Fibroblast of lung (primary cell): ENCODE measurements at places on chromosomes 3 and 15. TPM values are rescaled to one million over a fixed set of nuclear protein-coding genes. Genes with fewer than 3 reads are reported as not detected.
A peak's percentile ranks its signal among the peaks of the same experiment; 100 is the strongest.

Gene CHRNA5
- under 0.01 and 0.17 TPM in 2 replicates for total RNA-seq

Gene GHRL
- not detected in 2 replicates for total RNA-seq

Gene SERINC4
- total RNA-seq, result under 0.01 and 0.17 TPM in 2 replicates

Gene CA12
- total RNA-seq, result 41.9 and 48.4 TPM in 2 replicates

Gene LRRN1
- 0.26 and 0.33 TPM in 2 replicates for total RNA-seq

Gene MESD
- total RNA-seq, result 19.8 and 21.3 TPM in 2 replicates

Gene GRIP2
- total RNA-seq, result under 0.01 TPM in 2 replicates

Gene PLCH1
- total RNA-seq, result under 0.01 TPM in 2 replicates

Gene GABRR3
- not detected in 2 replicates for total RNA-seq

Gene ITIH1
- total RNA-seq, result not detected in 2 replicates

Gene SLC51A
- total RNA-seq, result not detected in 2 replicates

Gene DAZL
- total RNA-seq, result not detected in 2 replicates

Gene PLSCR5
- not detected in 2 replicates for total RNA-seq

Gene SKOR1
- total RNA-seq, result under 0.01 and 0.17 TPM in 2 replicates

DNA sequence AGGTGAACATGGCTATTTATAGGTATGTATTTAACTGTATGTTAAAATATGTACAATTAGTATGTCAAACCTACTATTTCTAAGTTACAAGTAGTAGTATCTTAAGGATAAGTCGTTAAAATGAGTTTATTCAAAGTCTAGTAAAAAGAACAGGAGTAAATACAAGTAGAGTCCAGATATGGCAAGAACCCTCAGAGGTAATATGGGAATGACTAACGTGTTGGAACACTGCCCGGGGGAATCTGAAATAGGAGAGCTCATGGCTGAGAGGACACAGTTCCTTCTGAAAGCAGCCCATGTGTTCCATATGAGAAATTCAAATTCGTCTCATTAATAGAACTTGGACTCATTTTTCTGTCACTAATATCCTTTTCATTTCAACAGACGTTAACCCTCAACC, 158.8 kb downstream of the CLSTN2 start:
- DNase-seq, result peak; percentile 48

GRCh38 chr3:52143616-52144015, 10.6 kb downstream of the POC1A start:
- DNase-seq, result no peak

- DNase-seq, result no peak
Observed at GRCh38 chr15:101264911-101265641, 12.2 kb downstream of the SELENOS start.

DNA sequence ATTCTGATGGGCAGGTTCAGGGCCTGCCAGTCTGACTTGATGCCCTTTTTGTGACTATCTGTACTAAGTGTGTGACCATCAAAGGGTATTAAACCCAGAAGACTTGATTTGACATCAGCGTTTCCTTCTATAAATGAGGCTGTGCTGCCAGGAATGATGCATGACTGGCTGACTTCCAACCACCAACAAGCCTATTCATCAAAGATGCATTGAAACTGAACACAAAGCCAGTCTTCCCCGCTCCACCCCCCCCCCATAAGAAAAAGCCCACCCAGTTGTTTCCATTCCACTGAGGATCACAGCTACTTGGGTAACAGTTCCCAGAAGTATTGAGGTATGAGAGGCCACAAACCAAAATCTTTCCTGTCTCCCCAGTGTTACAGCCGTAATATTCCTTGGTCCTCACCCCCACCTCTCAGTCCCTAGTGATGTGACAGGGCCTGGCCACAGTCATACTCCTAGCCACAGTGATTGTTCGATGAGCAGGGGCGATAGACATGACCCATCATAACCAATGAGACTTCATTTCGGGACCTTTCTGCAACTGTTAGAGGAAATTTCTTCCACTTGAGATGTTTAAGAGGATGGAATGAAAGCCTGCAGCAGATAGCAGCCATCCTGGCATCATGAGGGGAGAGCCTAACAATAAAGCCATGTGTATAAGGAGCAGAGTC, 22.6 kb downstream of the SH3BP5 start:
- DNase-seq, result peak; percentile 56

GRCh38 chr15:90376789-90377188, 11.3 kb upstream of the IQGAP1 start:
- DNase-seq, result no peak

GRCh38 chr15:25670621-25671020, 192.5 kb downstream of the ATP10A start:
- no peak for DNase-seq

- DNase-seq, result peak; percentile 18
Observed at GRCh38 chr15:100809151-100809550, 70.5 kb upstream of the ALDH1A3 start.

- no peak for DNase-seq
Observed at GRCh38 chr3:53531749-53532148, 37.3 kb downstream of the CACNA1D start.

GRCh38 chr15:65641768-65642475, 20.2 kb downstream of the SLC24A1 start:
- DNase-seq, result no peak

DNA sequence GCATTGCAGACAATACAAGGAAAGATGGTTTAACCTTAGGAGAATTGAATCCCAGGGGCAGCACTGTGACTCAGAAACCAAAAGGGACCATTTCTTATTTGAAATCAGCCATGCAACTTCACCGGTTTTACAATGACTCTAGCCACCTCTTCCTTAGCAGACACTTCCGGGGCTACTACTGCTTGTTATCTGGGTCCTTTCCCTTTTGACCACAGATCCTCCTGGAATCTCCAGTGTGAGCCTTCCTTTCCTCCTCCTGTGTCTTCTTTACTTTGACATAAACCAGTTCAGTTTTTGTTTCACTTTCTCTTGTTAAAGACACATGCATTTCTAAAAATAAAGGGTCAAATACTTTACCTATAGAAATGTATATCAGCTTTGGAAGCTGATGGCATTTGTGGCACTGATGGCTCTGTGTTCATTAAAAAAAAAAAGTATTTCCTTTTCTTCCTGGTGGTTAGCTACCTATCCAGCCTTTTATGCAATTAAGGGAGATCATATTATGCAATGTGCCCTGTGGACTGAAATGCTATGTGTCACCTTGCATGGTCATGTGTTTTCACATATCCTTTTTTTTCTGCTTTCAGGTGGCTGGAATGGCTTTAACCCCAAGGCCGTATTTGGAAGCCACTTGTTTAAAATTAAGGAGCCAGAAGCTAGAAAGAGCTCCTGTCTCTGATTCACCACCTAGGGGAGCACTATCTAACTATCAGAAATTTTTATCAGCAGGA, 296.2 kb downstream of the CHL1 start:
- no peak for DNase-seq

DNA sequence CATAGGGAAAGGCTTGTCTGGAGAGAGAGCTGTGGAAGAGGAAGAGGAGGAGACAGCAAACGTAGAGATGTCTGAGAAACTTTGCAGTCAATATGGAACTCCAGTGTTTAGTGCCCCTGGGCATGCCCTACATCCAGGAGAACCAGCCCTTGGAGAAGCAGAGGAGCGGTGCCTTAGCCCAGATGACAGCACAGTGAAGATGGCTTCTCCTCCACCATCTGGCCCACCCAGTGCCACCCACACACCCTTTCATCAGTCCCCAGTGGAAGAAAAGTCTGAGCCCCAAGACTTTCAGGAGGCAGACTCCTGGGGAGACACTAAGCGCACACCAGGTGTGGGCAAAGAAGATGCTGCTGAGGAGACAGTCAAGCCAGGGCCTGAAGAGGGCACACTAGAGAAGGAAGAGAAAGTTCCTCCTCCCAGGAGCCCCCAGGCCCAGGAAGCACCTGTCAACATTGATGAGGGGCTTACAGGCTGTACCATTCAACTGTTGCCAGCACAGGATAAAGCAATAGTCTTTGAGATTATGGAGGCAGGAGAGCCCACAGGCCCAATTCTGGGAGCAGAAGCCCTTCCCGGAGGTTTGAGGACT, 6.9 kb downstream of the MAP1A start:
- no peak for DNase-seq

DNA sequence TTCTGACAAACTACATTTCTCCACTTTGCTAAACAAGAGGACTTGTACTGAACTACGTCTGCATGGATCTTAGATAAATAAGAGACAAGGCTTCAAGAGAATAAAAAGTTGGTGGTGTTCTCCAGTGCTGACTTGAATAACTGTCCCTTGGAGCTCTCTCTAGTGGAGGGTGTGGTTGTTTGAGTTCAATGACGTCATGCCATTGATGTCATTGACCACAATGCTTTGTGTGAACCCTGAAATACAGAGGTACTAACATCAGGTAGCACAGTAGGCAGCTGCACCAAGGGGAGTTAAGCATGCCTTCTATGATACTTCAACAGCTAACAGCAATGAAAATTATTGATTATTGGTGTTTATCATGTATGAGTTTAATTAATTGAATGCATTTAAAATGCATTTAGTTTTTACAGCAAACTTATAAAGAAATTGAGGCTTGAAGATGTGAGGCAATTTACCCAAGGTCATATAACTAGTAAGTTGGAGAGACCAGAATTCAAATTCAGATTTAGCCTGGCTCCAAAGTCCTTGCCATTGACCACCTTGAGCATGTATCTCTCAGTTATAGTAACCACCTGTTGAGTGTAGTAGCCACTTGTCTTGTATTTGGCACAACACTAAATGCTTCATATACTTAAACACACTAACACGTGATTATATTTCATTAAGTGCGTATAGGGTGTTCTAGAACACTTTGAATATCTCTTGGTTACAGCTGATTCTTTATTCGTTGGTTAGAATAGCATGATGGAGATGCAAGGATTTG, 126.0 kb upstream of the ANKRD28 start:
- DNase-seq, result peak; percentile 8

DNA sequence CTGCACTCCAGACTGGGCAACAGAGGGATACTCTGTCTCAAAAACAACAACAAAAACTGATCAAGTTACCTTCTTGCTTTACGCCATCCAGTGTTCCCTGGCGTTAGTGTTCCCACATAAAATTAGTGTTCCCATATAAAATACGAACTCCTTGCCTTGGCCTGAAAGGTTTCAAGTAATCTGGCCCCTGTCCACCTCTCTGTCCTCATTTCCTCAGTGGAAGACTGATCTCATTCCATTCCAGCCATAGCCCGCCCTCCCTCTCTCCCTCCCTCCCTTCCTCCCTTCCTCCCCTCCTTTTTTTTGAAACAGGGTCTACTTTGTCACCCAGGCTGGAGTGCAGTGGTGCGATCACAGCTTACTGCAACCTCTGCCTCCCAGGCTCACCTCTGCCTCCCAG, 2.8 kb upstream of the CAND2 start:
- peak; percentile 6 for DNase-seq

DNA sequence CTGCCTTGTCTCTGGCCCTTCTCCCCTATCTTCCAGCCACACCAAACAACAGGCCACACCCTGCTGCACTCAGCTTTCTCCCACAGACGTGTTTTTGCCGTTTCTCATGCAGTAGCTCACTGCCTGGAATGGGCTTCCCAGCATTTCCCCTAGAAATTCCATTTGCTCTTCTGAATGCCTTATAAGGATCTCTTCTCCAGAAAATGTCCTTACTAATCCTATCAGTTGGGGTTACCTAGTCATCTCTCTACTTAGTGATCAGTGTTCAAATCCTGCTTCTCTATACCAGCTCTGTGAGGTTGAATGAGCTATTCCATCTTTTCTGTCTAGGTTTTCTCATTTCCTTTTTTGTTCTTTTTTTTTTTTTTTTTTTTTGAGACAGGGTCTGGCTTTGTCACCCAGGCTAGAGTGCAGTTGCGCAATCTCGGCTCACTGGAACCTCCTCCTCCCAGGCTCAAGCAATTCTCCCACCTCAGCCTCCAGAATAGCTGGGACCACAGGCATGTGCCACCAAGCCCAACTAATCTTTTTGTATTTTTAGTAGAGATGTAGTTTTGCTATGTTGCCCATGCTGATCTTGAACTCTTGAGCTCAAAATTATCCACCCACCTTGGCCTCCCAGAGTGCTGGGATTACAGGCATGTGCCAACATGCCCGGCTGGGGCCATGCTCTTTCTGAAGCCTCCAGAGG, 98.2 kb upstream of the CHD2 start:
- DNase-seq, result peak; percentile 90

DNA sequence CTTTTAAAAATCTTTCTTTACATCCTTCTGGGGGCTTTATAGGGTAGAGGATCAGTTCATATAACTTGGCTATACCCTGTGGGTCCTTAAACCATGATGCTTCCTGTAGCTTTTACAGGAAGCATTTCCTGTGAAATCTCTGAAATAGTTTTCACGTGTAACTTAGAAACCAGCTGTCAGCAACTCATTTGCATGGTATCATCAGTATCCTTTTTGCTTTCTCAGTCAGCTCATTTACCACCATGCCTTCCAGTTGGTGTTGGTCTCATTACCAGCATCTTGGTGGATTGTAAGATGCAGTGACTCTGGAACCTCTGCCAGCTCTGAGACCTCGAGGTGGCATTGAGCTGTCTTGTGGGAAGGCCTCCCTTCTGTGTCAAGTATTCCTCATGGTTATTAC, 96.7 kb upstream of the MYZAP start:
- no peak for DNase-seq

DNA sequence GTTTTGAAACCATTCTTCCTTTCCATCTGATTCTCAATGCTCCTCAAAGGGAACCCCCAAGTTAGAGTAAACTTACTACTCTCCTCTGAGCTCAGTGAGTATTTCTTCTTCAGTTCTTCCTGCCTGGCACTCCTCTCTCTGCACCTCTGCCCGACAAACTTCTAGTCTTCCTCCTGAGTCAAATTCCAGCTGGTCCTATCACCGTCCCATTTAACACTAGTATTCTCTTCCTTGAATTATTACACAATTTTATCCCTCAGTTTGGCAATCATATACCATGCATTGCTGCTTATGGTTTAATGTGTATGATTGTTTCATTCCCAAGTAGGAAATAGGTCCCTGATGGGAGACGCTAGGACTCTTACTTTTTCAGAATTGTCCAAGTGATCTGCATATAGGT, 279.7 kb downstream of the MECOM start:
- DNase-seq, result no peak

DNA sequence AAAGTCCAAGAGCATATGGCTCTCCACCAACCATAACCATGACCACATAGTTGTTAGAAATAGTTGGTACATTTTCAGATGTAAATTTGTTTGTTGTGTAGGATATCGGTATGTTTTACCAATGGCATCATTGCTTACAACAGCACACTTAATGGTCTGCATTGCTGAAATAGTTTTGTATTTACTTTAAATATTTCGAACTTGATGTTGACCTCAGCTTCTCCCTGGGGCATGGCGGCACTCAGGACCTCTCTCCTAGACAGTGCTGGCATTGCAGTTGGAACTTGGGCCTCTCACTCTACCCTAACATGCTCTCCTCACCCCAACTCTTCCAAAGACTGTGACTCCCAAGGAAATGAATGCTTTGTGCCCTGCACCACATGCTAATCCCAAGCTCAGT, 5.0 kb downstream of the SLC22A13 start:
- no peak for DNase-seq

DNA sequence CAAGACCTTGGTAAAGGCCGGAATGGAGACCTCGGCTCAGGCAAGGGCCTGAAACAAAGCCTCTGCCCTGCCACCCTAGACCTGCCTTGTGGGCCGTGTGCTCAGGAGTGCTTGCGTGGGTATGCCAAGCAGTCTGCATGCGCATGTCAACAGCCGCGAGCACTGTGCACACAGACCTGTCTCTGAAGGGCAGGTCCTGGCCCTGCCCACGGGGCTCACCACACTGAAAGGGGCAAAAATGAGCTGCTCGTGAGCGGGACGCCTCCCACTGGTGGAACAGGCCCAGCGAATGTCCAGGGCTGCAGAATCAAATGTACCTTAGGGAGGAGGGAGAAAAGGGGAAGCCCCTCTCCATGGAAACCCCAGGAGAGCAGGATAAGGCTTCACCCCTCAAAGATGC, 44.3 kb upstream of the FGD5 start:
- DNase-seq, result no peak
